Foreskin keratinocyte (primary cell): ENCODE measurements at places on chromosomes 16 and 17. TPM values are rescaled to one million over a fixed set of nuclear protein-coding genes. Genes with fewer than 3 reads are reported as not detected.

DNA sequence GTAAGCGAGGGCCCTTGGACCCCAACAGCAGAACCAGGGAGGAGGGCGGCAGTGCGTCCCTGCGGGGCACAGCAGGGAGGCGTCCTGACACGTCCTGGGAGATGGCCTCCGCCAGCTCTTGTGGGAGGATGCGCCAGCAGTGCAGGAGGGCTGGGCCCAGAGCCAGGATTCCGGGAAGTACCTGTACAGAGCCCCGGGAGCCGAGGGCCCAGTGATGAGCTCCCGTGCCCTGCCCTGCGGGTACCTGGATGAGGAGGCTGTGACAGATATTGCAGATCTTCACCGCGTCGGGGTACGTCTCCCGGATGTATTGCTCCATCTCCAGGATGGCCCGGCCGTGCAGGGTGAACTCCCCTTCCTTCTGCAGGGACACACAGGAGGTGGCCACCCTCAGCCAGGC is 23.1 kb downstream of the KDM8 start:
- DNase-seq: peak; percentile 28

GRCh38 chr16:49760815-49761214 is 95.1 kb downstream of the ZNF423 start:
- DNase-seq: no peak

TEX19 gene
- 0.07 TPM in 1 of 2 replicates, not detected in the other for total RNA-seq

GRCh38 chr16:3904875-3905274 is 24.4 kb upstream of the CREBBP start:
- DNase-seq: no peak

ABI3 gene
- total RNA-seq: not detected in 2 replicates

C17orf100 gene
- 0.88 and 1.2 TPM in 2 replicates for total RNA-seq

DNA sequence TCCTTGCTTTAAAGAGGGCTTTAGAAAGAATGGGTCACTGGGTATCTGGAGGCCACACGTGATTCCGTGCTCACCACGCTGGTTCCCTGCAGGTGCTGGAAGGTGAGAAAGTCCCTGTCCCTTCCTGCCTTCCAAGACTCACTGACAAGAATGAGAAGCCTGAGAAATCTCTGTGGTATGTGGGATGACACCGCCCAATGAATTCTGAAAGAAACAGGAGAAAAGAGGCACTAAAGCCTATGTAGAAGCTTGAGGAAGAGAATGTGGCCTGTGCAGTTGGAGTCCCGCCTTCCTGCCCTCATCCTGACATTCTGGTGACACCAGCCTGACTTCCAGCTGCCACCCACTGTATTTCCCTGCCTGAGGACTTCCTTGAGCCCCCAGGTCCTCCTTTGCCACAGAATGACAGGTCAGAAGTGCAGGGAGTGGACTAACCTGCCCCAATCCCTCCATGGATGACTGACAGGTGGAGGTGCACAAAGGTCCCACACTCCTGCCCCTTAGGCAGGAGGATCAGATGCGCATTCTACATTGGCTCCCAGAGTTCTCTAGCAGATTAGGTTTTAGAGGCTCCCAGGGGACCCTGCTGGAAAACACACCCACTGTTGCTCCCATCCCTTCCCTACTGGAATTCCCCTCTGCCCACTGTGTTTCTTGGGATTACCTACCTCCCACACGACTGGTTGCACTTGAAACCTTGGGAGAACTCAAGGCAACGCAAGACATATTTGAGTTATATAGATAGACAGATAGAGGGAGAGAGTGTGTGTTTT is 38.6 kb upstream of the TENT4B start:
- peak; percentile 54 for DNase-seq

DNA sequence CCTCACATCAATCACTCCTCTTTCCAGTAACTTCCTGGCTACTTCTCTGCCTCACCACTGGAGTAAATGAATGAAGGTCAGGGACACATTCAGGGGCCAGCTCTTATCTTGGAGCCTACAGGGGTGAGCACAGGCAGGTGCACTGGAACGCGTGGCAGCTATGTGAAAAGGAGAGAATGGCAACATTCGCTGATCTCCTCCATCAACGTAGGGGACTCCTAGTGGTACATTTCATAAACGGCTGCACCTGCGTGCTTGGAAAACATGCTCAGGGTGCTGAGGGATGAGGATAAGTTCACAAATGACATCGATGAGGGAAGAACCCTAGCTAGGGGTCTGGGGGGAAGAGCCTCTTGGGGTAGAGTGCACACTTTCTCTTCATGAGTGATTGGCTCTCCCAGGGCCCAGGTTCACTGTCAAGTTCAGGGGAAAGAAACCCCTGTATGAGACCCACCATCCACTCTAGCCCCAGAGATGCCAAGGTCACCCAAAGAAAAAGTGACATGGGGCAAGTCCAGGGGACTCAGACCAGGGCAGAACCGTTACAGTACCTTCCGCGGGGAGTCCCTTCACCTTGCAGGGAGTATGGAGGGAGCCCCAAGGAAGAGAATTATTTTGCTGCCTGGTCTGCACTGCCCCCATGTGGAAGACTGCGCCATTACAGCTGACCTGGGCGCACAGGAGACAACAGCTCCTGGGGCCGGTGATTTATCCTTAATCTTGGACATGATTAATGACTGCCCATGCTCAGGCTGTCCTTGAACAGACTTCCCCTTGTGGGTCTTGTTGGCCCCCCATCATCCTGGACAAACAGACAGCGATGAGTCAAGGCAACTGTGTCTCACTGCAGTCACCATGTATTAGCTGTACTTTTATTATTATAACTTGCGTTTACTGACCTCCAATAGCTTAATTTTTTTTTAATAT is 30.1 kb downstream of the VAC14 start:
- no peak for DNase-seq

CCL18 gene
- not detected in 2 replicates for total RNA-seq

DNA sequence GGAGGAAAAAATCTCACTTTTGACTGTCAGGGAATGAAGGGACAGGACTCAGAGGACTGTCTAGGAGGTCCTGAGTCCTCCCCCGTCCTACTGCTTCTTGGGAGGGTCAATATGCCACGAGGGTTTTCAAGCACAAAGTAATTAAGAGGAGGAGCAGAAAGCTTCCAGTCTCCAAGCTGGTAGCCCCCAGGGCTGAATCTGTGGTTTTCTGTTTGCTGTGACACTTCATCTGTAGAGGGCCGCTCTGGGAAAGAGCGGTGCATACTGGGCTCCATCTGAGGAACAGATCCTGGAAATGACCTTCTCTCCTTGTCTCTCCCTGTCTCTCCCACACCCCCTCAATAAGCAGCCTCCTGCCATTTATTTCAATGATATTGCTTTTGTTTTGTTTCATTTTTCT is 180.1 kb upstream of the SDK2 start:
- no peak for DNase-seq

SLC6A2 gene
- 0.07 TPM in 1 of 2 replicates, not detected in the other for total RNA-seq

DNA sequence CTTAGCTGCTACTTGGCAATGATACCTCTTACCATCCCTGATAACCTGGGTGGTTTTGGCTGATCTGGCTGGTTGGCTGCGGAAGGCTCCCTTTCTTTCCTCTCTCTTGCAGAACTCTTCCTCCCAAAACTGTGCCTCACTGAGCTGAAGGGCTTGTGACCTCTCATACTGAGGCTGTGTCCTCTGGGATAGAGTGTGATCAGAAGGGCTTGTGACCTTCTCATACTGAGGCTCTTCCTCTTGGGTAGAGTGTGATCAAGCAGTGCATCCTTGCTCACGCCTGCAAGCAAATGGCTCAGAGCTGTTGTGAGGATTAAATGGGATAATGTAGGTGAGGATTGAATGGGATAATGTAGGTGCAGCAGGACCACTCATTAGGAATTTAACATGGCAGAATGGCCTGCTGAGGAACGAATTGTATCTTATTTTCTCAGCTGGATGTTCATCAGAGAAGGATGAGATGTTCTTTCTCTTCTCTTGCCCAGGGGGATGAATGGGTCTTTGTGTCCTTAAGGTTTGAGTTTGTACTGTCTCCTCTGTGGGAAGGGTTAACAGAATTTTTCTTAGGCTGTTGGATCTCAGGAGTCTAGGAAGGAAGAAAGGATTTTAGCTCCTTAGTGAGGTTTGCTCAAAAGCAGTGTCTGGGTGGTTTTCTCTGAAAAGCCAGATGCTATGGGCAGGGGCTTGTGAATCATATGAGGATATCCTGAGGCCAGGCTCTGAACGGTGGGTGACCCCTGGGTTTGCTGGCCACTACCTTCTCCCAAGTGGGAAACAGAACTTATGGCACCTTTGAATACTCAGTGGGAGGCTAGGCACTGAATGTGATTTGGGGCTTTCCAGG is 130.0 kb upstream of the HS3ST2 start:
- no peak for DNase-seq

- DNase-seq: no peak
Measured at GRCh38 chr17:2138761-2139160, 83.9 kb downstream of the HIC1 start.

- no peak for DNase-seq
Measured at GRCh38 chr16:67963662-67964321, 4.6 kb downstream of the SLC12A4 start.

PAM16 gene
- 42.8 and 49.2 TPM in 2 replicates for total RNA-seq

RND2 gene
- 0.14 TPM in 2 replicates for total RNA-seq

DNA sequence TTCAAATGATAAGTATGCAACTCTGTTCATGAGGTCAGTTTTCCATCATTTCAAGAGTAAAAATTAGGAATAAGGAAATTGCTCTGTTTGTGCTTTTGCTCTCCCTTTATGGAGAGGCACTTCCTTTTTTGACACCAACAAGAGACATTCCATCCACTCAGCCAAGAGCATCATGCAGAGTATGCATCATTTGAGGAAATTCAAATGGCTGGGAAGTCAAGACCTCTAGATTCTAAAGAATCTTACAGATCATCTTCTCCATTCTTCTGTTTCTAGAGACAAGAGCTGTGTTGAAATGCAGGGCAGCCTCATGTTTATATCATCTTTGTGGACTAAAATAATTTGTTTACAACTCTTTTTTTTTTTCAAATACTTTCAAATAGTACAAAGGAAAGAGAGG is 669.4 kb downstream of the CDH11 start:
- no peak for DNase-seq

DNA sequence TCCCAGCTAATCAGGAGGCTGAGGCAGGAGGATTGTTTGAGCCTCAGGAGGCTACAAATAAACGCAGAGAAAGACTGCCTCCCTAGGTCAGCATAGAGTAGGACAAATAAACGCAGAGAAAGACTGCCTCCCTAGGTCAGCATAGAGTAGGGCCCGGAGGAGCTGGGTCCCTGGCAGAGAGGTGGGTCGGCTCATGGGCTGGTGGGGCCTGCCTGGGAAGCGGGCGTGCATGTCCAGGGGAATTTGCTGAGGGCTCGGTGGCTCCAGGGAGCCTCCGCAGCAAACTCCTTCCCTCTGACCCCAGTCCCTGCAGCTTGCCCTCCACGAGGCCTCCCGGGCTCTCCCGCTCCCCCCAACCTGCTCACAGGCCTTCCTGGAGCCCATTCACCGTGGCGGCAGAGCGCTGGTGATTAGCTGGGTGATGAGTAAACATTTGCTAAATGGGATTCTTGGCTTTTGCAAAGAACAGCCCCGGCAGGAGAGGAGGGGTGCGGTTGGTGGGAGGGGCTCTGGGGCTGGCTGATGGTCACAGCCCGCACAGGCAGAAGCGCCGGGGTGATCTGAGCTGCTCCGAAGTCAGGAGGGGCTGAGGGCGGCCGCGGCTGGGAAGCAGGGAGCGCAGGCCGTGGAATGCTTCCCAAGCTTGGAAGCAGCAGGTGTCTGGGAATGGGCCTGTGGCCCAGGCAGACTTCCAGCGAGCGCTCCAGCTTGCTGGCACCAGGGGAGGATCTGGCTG is 93.1 kb downstream of the RTN4RL1 start:
- DNase-seq: no peak

GRCh38 chr16:4679156-4679849 is 14.1 kb upstream of the NUDT16L1 start:
- no peak for DNase-seq

- no peak for DNase-seq
Measured at GRCh38 chr17:351875-352420, 659 bp downstream of the RPH3AL start.

DNA sequence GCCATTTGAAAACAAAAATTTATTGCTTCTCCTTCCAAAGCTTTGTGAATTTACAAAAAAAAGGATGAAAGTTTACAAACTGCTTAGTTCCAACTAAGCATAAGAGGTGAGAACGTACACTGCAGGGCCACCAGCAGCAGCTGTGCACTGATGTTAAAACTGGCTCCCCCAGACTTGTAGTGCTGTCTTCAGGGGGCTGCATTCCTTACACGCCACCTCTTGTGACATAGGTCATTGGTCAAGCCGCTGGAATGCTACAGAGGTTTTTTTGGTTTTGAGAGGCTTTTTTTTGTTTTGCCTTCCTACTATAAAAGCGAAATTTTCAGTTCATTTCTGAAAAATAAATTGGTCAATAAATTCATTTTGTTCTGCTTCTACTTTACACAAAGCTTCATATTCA is 6.9 kb downstream of the IFT20 start:
- DNase-seq: no peak

DNA sequence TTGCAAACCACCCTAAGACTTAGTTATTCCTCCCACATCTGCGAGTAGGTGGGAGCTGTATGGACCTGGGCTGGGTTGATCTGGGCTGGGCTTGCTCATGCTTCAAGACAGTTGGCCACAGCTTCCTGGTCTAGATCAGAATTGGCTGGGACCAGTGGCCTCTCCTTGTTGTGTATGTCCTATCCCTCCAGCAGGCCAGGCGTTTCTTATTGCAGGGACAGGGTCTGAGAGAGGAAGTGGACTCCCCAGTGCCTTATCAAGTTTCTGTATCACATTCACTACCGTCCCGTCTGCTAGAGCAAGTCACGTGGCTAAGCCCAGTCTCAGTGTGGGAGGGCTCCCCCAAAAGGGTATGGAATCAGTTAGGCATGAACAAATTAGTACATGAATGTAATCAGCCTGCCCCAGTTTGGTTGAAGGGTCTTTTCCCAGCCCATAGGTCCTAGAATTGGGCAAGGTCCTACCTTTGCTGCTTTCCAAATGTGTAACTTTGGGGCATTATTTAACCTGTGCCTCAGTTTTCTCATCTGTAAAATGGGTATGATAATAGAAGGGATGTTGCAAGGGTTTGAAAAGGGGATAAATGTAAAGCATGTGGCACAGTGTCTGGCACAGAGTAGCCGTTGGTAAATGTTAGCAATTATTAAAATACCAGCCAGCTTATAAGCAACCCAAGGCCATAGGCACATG is 36.0 kb downstream of the NKD1 start:
- DNase-seq: no peak
